Sigmoid colon (tissue), 7 donors: ENCODE measurements at places on chromosomes 7 and 10.

- DNase-seq = no peak
Observed at GRCh38 chr7:18834577-18834976, 282.9 kb downstream of the TWIST1 start.

DNA sequence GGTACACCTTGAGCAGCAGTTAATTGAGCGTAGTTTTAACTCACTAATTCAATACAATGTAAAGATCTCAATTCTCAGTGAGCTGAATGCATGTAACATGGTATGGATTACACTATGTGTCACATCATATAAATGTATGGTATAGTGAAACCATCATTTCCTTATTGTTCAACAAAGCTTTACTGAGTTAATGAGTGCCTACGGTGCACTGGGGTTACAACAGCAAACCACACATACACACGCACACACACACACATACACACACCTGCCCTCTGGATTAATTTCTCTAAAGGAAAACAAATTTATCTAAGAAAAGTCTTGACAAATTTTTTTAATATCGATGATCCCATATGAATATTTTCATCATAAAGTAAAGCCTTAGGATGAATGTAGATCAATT lies 369.1 kb downstream of the MALRD1 start:
- DNase-seq = no peak

DNA sequence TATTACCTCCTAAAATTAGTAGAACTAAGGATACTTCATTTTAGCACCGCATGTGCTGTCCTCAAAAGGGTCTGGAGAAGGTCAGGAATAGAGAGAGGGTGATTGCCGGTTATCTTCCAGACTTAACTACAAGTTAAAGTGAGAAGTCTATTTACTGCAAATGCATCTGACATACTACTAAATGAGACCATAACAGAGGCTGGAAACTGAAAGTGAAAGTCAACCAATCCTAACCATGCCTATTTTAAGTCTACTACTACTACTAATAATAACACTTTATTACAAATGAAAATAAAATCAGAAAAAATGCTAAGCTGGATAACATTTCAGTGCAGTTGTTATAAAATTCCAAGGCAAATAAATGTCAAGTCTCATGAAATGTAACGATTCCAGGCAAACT lies 244.7 kb downstream of the KIF20B start:
- DNase-seq = no peak

GRCh38 chr10:74973741-74974392 lies 137.6 kb upstream of the SAMD8 start:
- DNase-seq = no peak

DNA sequence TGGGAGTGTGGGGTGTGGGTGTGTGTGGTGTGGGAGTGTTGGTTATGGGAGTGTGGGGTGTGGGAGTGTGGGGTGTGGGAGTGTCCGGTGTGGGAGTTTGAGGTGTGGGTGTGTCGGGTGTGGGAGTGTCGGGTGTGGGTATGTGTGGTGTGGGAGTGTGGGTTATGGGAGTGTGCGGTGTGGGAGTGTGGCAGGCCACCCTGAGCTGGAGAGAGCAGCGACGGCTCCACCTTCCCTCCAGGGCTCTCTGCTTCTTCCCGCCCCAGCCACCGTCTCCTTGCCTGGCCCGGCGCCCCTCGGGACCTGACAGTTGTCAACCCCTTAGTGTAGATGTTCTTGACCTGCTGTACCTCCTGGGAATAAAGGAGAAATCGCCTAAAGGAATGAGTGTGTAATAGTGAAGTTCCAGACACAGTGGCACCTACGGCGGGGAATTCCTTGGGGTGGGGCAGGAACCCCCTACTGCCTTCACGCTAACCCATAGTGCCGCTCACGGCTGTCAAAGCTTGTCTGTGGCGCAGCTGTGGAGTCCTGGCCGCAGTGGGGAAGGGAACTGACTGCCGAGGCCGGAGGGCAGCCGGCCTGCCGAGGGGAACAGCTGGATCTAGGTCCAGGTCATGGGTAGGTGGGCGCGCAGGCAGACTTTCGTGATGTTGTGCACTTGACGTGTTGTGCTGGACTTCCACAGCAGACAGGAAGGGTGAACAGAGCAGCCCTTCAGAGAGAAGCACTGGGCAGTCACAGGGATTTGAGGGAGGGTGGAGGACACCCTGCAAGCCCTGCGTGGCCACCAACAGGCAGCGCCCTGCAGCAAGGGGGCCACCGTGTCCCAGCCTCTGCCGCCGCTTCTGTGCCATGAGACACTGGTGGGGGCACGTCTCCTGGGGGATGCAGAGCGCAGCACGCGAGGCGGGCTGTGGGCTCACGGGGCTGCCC lies 49.0 kb upstream of the EN2 start:
- no peak for DNase-seq

- DNase-seq = no peak
Observed at GRCh38 chr7:99665312-99666012, 14.3 kb downstream of the CYP3A5 start.
